Subcutaneous adipose tissue (tissue), 4 donors: ENCODE measurements at places on chromosomes 16 and 17. TPM values are rescaled to one million over a fixed set of nuclear protein-coding genes. Genes with fewer than 3 reads are reported as not detected.

Gene KRT32
- not detected for total RNA-seq

Gene TBC1D3G
- total RNA-seq = not detected

Gene SLC47A1
- total RNA-seq = 6.1 TPM

Gene CCDC92B
- total RNA-seq = not detected

Gene CHST6
- not detected for total RNA-seq

Gene TP53TG3C
- not detected for total RNA-seq

Gene RNU2-1
- total RNA-seq = not detected

Gene TMEM235
- total RNA-seq = not detected

Gene TPSG1
- total RNA-seq = not detected

Gene CTRB1
- not detected for total RNA-seq

Gene TNFRSF17
- total RNA-seq = not detected

Gene HS3ST2
- 6.8 TPM for total RNA-seq

Gene RHBDL1
- 0.66 TPM for total RNA-seq

Gene ZNF469
- total RNA-seq = 0.68 TPM

Gene PPP1R1B
- total RNA-seq = 52.6 TPM

Gene CRYBA1
- not detected for total RNA-seq

Gene GLTPD2
- total RNA-seq = not detected

Gene CACNG1
- not detected for total RNA-seq

Gene CACNG3
- total RNA-seq = not detected

Gene LITAFD
- total RNA-seq = not detected

Gene PRPSAP1
- 104 TPM for total RNA-seq

Gene PYY
- total RNA-seq = not detected

Gene AOC3
- total RNA-seq = 335 TPM

Gene KRT25
- not detected for total RNA-seq
